ENCODE measurements at places on chromosomes 5 and 9.

GRCh38 chr5:133220851-133221674 lies 169.2 kb downstream of the HSPA4 start:
- no peak for DNase-seq

DNA sequence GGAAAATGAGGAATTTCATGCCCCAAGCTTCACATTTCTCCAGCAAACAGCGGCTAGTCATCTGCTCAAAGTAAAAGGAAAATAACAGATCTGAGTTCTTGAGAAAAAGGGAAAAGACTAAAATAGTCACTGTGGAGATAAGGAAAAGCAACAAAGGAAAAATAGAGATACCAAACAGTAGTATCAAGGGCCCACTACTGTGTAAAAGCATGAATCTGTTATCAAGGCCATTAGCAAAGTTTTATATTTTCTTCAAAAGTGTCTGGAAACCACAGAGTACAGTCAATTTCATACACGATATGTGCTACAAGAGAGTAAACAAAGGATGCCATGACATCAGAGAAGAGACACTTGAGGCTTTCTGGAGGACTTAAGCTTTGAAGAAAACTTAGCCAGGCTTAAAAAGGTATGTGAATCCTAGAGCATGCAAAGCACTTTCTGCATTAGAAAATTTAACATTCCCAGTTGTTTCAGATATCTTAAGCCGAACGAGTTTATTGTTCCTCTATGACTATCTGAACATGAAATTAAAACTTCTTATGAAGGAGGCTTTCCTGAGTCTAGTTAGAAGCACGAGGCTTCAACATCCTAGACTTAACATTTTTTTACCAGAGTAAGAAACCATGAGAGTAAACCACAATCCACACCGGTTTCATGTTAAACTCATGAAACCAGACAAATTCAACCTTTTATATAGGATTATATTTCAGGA lies 1.2 kb downstream of the TTC33 start:
- no peak for DNase-seq

DNA sequence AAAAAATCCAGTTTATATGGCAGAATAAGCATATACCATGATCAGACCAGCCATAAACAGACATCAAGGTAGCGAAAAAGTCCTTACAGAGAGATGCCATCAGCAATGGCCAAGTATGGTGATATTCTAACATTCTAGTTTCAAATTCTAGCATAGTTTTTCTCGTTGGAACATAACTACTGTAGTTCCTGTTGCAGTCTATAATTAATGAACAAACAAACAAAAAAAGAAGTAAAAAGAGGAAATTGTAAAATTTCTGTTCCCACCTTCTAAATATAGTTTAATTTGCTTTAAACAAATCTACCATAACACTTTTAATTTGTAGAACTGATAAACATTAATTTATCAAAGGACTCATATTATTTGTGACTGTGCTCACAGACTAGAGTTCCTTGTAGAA lies 9.9 kb upstream of the CD180 start:
- DNase-seq: no peak

DNA sequence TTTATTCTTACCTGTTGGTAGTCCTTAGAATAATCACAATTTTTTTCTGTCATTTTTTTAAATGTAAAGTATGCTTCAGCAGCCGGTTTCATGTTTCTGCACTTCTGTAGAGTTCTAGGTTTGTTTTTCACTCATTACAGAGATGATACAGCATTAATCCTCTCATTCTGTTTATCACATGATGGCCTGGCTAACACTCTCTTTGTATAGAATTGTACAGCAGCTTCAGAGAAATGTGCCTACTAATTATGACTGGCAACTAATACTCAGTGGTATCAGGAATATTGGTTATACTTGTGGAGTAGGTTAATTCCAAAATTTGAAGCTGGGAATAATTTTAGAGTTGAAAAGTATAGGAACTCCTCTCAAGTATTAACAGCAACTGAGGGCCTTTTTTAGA lies 192.9 kb upstream of the OTULINL start:
- DNase-seq: no peak

DNA sequence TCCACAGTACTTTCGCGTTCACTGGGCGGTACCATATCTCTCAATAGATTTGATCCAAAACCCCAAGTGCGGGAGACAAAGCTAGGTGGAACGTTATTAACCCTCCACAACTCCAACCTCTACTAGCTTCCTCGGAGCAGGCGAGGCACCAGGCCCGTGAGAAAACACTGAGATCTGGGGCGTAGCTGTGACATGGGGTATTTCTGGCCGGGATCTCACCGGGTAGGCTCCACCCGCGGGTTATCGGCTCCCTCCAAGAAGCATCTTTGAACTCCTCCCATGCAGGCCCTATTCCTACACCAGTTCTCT lies 350 bp upstream of the SLC25A46 start:
- DNase-seq: no peak

DNA sequence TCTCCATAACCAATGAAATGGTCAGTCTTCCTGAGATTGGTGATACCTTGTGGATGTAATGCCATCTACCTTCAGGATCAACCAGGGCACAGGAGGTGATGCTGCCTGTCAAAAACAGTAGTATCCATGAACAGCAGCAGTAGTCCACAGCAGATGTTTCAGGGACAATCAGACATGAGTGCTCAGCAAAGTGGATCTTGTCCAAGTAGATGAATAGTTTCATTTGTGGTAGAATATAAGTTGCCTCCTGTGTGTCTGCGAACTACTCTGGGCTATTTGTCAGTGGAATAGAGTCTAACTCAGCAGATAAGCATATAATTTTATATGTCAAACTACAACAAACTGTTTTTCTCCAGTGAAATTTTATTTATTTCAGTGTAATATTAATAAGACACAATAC lies 1860.1 kb upstream of the ACO1 start:
- DNase-seq: no peak

- peak; percentile 29 for DNase-seq
These were observed 89.8 kb downstream of the NTRK2 start for GRCh38 chr9:84759300-84759750.

DNA sequence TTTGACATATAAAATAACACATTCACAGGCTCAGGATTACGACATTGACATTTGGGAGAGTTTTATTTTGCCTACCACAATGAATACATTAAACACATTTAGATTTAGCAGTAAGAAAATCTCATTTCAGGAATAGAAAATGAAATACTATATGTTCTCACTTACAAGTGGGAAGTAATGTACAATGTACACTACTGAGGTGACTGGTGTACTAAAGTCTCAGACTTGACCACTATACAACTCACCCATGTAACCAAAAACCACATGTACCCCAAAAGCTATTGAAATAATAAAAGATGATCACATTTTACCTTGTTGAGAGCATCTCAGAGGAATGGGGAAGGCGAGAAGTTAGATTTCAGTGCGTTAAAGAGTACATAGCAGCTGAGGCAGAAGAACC lies 1202.4 kb upstream of the SEMA6A start:
- DNase-seq: no peak

GRCh38 chr9:2128618-2129017 lies 113.5 kb downstream of the SMARCA2 start:
- no peak for DNase-seq

- DNase-seq: no peak
These were observed 17.5 kb downstream of the TNIP1 start for GRCh38 chr5:151063142-151063989.

- no peak for DNase-seq
These were observed 216.0 kb downstream of the KDM4C start for GRCh38 chr9:6973762-6974161.

DNA sequence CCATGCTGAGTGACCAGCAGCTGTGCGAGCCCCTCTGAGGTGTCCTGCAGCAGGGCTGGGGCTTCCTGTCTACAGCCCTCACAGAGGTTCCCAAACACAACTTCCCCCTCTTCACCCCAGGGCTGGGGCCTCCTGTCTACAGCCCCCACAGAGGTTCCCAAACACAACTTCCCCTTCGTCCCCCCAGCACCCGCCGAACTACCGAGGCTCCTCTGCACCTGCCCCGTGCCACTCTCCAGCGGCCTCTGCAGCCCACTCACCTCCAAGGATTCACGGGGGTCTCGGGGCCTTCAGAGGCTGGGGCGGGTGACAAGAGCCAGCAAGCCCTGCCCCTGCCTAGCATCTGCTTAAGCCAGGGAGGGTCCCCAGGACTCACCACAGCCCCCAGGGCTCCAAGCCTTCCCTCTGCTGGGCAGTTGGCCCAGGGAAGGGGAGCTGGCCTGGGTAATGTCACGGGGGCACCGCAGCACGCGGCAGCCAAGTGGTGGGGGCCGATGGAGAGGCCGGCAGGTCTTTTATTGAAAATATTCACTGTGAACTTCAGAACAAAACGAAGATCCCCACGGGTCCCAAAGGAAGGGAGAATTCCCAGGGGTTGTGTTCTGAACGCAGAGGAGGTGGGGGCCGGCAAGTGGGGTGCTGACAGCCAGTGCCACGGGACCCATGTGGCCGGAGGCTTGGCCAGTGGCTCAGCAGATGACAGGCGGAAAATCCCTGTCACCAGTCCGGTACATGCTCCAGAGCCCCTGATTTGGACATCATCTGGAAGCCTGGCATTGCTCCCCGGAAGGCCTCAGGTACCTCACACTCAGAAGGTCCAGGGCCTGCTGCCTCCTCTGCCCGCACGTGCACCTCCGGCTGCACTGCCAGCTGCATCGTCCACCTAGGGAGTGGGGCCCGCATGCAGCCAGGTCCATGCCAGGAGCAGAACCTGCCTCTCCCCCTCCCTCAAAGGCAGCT lies 125.3 kb downstream of the ADAMTS2 start:
- DNase-seq: no peak

- no peak for DNase-seq
These were observed 4.7 kb upstream of the OR1Q1 start for GRCh38 chr9:122609804-122610203.

DNA sequence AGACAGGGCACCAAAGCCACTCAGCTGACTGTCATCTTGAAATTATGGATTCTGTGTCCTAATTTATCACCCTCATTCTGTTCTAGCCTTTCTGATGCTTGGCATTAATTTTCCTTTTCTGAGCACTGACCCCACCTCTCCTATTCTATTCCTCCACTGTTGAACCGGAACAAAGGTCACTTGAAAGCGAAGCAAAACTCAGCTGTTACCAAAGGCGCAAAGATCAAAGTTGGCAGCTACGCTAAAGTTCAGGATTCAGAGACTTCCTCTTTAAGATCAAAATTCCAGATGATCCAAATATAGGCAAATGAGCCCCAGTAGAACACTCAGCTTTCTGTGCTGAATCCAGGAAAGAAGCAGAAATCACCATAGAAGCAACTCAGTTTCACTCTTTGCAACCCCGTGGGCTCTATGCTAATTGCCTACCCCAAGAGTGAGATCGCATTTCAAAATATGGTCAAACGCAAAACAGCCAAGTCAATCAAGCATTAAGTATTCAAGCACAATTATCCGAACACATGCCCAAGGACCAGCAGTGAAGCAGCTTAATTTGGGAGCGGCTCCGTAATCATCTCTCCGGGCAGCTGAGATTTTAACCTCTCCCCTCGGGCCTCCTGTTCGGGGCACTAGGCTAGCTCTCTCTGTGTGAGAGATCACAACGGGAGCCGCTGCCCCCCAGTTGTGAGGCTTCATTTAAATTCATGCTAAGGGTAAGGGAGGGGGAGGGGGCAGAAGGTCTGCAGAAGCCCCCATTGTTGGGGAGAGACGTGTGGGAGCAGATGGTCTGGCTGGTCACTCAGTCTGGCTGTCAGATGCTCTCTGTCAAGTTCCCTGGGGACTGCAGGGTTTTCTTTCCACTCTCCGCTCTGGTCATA lies 288.6 kb downstream of the ELAVL2 start:
- no peak for DNase-seq

- no peak for DNase-seq
These were observed 26.4 kb downstream of the WHRN start for GRCh38 chr9:114478871-114479270.

DNA sequence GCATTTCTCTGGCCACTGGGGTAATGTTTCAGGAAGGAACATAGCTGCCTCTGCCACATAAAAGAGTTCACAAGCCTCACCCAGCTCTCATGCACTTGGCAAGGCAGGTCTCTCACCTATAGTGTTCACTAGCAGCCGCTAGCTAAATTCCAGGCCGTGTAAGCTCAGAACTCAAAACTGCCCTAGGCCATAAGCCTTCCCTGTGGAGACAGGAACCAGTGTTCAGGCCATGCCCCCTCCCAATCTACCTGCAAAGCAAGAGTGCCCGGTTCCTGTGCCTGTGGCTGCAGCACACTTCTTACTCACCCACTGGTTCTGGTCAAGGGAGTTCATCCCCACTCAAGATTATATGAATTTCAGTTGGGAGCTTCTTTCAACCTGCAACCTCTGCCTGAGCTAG lies 60.7 kb upstream of the ZNF169 start:
- DNase-seq: no peak

GRCh38 chr5:103465891-103466290 lies 96.7 kb downstream of the NUDT12 start:
- DNase-seq: no peak

DNA sequence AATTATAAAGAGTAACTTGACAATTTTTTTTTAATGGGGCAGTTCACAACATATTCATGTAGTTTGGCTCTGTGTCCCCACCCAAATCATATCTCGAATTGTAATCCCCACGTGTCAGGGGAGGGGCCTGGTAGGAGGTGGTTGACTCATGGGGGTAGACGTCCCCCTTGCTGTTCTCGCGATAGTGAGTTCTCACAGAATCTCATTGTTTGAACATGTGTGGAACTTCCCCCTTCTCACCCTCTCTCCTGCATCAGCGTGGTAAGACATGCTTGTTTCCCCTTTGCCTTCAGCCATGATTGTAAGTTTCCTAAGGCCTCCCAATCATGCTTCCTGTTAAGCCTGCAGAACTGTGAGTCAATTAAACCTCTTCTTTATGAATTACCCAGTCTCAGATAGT lies 40.7 kb downstream of the FBXW11 start:
- DNase-seq: peak; percentile 12

GRCh38 chr9:134750450-134751155 lies 109.0 kb downstream of the COL5A1 start:
- DNase-seq: no peak

DNA sequence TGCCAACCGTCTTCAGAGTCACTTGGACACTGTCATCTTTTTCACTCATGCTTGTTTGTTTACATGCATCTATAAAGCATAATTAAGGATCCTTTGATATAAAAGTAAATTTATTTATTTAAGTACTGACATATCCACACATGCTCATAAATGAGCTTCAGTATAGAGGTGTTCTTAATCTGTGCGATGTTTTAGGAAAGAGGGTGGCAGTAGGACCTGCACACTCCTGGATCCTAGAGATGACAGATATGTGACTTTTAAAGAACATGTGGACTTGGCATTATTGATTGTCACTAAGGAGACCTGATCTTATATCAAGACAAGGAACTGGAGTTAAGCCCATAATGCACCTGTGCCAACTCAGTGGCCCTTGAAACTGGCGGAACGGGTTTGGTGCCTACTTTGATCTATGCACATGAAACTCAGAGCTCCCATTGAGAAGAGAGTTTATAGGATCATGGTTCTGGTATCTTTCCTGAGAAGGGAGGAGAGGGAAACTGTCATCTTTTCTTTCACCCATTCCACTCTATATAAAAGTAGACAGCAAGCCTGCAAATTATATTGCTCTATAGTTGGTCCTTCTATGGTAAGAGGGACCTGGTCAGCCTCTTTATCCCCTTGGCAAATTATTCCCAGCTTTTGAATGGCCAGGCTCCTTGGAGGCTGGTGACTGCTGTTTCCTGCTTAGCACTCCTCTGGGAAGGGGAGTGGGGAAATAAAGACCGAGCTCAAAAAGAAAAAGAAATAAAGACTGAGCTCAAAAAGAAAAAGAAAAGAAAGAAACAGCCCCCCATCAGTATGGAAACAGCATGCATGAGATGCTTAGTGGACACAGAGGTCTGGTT lies 57.8 kb upstream of the LIFR start:
- no peak for DNase-seq

GRCh38 chr9:92807757-92808725 lies 43.4 kb upstream of the BICD2 start:
- DNase-seq: no peak

GRCh38 chr5:127029581-127030258 lies 638 bp downstream of the MARCHF3 start:
- peak; percentile 47 for DNase-seq

Data from stimulated activated naive B cell treated with anti-CD40 and anti-IgM and Interleukin-4, amounts not matched to agents 10 μg/mL and 1 μg/mL and 100 μg/mL, for 72 hours (primary cell).